ENCODE measurements at places on chromosomes 16 and 17. TPM values are rescaled to one million over a fixed set of nuclear protein-coding genes. Genes with fewer than 3 reads are reported as not detected.

- DNase-seq: no peak
Measured at GRCh38 chr16:1691276-1691675, 13.2 kb downstream of the JPT2 start.

DNA sequence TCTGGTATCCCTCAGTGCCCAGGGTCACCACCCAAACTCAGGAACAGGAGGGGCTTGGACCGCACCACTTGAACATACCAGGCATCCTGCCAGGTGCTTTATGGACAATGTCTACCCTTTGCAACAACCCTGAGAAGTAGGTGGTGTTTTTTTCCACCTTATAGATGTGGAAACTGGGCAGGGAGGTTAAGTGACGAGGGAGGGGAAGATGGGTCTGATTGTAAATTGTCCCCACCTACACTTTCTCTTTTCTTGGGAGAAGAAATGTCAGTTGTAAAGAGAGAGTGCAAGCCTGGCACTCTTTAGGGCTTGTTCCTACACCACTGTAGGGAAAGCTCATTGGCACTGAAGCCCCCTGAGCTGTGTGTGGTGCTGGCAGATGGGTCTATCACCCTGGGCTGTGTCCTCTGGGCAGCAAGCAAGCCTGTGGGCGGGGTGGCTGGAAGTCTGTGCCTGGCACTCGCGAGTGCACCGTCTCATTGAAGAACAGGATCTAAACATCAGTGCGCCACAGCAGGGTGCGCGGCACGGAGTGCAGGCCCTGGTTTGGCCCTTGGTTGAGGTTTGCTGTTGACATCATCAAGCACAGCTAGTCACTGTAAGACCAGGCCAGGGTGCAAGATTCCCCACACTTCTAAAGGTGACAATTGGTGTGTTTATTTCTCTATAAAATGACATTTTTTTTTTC lies 15.1 kb downstream of the NOD2 start:
- no peak for DNase-seq

DNA sequence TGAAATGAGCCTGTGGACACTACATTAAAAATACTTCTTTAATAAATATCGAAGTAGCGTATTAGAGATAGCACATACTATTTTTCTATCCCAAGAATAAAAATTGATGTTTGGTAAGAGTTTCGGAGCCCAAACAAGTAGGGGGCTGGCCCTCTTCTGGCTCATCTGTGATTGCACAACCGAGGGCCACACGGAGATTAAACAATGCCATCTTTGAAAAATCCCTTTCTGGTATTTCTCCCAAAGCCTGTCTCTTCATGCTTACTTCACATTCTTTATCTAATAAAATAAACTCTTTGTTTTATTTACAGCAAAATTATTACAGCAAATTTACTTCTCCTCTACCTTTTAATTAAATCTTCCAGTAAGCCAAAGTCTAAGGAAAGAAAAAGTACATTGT lies 9.6 kb upstream of the MYH11 start:
- no peak for DNase-seq

DNA sequence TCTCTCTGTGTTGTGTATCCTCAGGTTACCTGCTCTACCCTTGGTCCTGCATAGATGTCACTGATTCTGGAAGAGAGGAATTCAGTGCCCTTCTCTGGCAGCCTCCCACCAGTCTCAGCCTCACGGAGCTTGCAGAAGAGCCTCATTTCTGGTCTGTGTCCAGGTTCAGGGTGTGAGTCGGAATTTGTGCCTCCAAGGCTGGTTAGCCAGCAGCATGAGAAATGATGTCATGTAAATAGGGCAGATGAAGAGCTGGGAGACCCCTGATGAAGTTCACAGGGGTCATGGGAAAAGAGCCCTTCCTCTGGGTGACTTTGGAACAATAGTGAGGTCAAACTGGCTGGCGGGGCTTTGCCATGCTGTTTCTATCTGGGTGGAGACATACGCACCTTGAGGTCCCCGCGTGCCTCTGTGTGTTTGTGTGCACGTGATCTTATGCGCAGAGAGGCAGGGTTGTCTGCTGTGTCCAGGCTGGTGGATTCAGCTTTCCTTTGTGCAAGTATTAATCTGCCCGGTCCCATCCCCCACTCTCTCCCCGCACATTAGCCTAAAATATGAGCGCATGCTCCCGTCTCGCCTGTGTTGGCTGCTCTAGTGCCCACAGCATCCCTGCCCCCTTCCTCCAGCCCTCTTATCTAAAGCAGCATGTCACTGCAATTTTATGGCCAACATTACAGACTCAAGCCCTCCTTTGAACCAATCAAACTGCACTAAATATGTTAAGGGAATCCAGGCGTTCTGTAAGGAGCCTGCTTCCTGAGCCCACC lies 256.3 kb upstream of the ZFHX3 start:
- no peak for DNase-seq

DNA sequence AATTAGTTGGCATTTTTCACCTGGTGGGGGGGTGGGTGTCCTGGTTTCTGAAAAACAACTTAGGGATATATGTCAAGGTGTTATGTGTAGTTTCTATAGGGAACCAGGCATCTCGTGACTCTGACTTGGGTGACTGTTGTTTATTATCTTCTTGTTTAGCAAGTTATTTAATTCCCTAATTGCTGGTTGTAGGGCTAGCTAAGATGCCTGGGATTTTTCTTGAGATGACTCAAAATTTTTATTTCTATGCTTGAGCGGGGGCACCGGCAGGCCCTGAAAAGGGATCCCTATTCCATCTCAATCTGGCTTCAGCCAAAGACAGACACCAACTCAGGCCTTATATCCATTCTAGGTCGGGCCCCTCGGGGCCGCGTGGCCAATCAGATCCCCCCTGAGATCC lies 3.2 kb downstream of the DPH1 start:
- DNase-seq: no peak

The NETO2 gene
- total RNA-seq: 41.9 TPM

Measured in kidney epithelial cell (primary cell).